ENCODE measurements at places on chromosomes 5 and 9.

DNA sequence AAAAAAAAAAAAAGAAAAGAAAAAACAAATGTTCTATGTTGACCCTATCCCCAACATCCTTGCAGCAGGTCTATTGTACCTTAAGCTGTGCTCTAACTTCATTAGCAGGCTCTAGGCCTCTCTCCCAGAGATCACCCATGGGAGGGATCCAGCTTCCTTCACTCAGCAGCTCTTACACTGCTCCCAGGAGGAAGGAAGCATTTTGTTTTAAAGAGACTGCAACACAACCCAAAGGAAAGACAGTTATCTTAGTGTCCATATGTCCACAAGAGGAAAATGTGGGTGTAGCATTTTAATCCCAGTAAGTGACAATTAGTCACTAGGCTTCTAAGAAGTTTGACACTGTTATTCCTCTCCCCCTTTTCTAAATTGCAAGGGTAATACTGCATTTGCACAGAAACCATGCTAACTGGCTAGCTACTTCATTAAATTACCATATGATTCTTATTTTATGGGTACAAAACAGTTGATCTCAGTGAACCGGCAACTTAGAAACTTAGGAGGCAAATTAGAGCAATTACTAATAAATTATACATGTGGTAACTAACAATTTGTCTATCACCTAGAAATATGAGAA is 58.8 kb downstream of the MARCHF3 start:
- no peak for DNase-seq

- DNase-seq, result no peak
Observed at GRCh38 chr5:112276991-112277390, 142.1 kb downstream of the EPB41L4A start.

GRCh38 chr5:123721675-123722276 is 209.8 kb downstream of the CSNK1G3 start:
- DNase-seq, result no peak

GRCh38 chr5:41264019-41264418 is 50.7 kb upstream of the C6 start:
- DNase-seq, result no peak

- DNase-seq, result no peak
Observed at GRCh38 chr5:135526924-135527323, 8.8 kb downstream of the NEUROG1 start.

DNA sequence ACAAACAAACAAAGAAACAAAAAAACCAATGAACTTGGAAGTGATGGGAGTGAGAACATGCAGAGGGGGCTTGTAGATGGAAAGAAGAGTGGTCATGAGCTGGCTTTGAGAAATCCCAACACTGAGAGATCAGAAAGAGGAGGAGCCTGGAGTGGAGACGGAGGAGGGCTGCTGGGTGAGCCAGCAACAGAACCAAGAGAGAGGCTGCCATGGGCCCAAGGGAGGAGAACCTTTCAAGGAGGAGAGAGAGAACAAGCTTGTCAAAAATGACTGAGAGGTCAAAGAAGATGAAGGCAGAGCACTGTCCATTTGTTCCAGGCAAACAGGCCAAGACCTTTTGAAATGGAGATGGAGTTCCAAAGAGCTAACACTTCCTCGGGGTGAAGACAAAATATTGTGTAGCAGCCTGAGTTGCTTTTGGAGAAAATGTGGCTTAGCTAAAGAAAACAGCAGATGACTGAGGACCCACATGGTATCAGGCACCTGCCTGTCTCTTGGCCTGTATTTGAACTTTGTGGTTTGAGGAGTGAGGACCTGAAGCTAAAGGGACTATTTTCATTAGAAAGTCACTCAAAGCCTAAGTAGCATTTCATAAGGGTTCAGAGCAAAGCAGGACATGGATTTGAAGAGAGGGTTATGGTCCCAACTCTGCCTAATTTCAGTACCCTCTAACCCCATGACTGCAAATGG is 13.1 kb downstream of the NSG2 start:
- DNase-seq, result no peak

Measured in activated naive CD4-positive, alpha-beta T cell treated with Interleukin-2 at 50 U/mL for 16 hours (primary cell).